ENCODE measurements at places on chromosomes 3 and 15.

DNA sequence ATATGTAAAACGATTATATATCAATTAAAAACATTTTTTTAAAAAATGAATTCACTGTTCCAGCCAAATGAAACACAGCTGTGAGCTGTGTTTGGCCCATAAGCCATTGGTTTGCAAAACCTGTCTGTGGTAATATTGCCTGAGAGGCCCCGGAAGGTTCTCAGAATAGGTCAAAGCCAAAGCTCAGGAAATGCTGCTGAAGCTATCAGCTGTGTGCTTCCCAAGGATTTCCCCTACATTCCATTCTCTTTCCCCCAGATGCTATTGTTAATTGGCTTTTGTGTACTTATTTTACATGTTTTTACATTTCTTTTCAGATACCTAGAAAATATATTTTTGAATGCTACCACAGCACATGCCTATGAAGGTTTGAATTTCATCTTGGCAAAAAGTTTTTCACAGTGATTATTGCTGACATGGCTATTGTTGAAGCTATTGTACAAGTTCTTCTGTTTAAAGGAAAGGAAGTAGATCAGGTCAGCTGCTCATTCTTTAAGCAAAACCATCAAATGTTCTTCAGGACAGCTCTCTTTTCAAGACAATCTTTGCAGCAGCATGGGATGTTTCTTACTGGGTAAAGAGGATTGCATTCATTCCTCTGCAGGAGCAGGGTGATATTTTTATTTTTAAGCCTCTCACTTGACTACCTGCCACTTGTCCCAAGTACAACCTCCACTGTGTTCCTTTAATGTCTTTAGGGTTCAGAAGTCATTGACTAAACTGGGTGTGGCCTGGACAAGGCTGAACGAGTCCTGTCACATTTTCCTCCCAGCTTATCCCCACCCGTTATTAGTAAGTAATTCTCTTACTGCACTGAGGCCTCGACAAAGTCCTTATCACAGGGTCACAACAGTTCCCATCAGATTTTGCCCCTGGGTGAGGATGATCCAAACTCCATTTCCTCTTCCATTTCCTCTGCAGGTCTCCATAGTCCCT, 26.3 kb upstream of the BNC1 start:
- DNase-seq: no peak

- peak; percentile 66 for DNase-seq
Measured at GRCh38 chr3:187669675-187670504, at the start of gene SST. TSS of gene SST (minus strand) at chr3:187670394. CDS start at chr3:187670291, 103 bp downstream.

DNA sequence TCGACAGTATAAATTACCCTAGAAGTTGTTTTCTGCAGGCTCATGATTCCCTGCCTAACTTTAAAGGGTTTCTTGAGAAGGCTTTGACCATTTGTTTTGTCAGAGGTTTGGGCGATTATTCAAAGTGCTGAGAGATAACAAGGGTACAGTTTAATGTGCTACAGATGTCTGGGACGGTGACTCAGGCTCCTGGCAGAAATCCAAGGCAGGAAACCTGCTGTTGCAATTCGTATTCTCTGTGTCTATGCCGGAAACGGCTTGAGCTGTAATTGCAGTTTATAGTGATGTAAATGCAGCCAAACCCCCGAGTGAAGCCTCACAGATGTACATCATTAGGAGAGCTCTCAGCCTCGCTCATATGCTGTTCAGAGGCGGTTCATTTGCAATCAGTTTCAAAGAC, 65.6 kb downstream of the SYNPR start:
- peak; percentile 77 for DNase-seq

DNA sequence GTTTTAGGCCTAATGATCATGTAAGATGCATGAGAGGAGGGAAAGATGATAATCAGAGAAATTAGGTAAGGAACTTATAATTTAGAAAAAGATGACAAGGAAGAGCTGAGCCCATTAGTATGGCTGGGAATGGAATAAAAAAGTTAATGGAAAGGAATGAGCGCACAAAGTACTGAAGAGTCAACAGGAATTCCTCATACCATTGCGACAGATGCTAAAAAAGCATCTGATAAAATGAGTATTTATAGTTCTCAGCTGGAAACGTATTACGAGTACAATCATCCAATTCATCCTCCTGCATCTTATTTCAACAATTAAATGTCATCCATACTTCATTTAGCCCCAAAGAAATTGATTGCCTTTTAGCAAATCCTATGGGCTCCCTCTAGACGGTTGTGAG, 58.9 kb downstream of the TMCC1 start:
- DNase-seq: no peak

DNA sequence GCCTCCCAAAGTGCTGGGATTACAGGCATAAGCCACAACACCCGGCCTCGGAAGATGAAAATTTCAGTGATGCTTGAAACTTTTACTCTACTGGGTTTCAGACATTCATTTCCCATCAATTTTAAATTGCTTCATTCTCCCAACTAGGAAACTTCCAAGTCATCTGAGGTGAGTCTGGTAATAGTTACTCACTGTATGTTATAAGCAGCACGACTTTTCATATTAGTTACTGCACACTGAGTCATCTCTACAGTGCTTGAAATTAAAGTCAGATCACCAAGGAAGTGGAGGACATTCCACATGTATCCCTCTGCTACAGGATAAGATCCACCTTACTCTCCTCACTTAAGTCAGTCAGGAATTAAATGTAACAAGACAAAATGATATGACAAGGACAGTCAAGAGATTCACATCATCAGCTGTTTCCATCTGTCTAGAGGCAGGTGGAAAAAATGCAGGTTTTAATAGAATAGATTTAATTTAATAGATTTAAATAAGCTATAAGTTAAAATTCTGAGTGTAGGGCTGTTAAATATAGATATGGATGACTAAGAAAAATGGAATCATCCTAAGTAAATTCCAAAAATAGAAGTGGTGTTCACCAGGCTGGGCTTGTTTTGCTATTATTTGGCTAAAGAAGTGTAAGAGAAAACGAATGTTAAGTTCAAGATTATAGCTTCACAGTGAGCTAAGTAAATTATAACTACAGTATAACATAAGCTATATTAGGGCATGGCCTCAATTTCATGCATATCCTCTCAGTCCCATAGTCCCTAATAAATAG, 104.4 kb downstream of the TMCO5A start:
- DNase-seq: peak; percentile 73

DNA sequence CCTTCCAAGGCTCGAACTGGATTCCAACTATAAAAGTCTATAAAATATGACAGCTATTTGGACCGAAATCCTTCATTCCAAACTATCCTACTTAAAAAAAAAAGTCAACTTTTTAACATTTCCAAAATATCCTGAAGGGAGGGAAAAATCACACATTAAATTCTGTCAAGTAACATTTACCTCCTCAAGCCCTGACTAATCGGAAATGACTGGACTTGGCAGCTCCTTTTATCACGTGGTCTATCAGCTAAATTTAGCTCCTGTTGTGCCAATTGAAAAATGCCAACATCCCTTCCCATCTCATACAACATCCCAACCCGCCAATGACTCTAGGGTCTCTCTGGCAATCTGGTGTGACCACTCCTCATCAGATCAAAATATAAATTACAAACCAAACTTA, 297.9 kb downstream of the FHIT start:
- DNase-seq: no peak

DNA sequence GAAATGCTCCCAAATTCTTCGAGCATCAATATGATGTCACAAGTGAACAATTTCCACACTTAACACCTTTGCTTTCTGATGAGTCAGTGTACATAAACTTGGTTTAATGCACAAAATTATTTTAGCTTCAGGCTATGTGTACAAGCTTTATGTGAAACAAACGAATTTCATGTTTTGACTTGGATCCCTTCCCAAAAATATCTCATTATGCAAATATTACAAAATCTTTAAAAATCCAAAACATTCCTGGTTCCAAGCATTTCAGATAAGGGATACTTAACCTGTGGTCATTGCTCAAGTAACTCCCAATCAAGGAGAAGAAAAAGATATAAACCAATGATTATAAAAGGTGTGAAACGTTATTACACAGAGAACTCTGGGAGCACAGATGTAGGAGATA, 25.2 kb downstream of the RAB5A start:
- DNase-seq: no peak

GRCh38 chr3:31196881-31197364, 302.5 kb upstream of the GADL1 start:
- no peak for DNase-seq

DNA sequence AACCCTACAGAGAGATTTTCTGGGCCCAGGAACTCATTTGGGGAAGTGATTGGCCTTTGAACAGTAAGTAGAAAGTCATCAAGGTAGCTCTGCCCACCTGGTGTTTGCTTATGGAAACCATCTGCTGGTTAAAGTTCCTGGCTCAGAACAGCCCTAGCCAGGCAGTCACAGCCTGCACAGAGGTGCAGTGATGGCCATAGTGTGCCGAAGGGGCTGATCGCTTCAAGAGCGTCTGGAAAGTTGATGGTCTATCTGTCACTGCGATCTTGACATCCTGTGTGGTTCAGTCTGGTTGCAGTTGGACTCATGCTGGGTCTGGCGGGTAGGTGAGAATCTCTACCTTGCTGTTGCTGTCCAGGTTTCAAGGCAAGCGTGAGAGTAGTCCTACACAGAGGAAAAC, 151.6 kb downstream of the SLCO3A1 start:
- DNase-seq: no peak

DNA sequence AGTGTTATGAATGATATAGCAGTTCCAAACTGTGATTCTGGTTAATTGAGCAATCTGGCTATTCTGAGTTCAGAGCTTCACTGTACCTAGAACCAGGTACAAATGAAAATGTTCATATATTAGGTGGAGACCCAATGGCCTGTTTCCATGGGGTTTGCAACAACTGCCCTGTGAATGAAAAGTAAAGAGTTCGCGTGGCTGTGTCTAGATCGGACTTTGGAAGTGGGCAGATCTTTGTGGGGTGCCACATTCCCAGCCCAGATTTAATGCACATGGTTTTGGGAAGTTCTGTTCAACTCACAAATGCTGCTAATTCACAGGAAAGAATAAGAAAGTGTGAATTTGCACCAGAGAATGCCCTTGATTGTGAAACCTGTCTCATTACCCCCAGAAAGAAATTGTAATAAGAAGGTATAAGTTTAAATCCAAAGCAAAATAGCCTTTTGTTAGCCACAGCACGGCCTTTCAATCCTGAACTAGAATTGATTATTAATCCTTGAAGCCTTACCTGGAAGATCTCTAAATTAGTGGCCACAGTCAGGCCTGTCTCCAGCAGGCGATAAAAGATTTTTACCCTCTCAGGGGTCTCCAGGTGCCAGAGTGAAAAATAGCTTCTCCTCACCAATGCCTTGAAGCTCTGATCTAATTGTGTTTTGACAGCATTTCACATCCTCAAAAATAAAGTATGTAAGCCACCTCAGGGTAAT, 22.6 kb downstream of the WHAMM start:
- no peak for DNase-seq

GRCh38 chr3:121759541-121760202, 10.1 kb upstream of the GOLGB1 start:
- DNase-seq: no peak

- peak; percentile 46 for DNase-seq
Measured at GRCh38 chr15:83559310-83559966, 94.5 kb upstream of the ADAMTSL3 start.

DNA sequence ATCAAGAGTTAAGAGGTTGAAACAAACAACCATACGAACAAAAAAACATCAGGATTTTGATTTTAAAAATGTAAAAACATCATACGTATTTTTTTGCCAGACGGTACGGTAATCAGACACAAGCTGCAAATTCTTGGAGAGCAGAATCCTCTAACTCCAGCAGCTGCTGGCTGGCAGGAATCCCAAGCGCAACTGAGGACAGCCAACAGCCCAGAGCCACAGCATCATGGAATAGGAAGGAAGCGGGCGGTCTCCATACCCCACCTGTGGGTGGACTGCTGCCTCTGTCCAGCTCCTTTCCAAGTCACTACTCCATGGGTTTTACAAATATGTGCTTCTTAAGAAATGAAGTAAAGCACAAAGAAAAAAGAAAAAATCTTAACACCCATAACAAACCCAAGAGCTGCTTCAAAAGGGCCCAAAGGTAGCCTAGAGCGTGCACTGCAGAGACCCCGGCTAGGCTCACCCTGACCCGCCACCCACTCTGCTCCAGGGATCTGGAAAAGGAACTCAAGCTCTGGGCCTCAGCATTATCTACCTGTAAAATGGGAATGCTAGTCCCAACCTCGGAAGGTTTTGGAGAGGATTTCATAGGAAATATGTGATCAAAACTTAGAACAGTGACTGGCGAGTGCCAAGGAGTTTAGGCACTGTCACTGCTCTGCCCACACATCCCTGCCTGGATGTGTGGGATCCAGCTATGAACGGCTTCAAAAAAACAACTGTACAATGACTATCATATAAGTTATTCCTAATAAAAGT, 33.4 kb downstream of the ZXDC start:
- DNase-seq: no peak

DNA sequence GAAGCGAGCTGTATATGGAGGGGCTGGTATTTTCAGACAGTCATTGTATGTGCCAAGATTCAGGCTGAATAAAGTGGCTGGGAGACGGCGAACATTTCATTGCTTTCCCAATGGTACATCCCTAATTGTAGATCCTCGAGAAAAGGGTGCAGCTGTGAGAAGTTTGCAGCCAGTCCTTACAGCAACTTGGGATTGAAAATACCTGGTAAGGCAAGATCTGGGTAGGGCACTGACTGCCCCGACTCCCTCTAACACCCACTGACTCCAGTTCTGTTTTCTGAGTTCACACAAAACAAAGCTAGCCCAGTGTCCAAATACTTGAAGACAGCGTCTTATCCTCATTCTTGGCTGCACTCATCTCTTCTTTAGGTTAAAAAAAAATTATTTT, 63.7 kb downstream of the EDEM1 start:
- no peak for DNase-seq

DNA sequence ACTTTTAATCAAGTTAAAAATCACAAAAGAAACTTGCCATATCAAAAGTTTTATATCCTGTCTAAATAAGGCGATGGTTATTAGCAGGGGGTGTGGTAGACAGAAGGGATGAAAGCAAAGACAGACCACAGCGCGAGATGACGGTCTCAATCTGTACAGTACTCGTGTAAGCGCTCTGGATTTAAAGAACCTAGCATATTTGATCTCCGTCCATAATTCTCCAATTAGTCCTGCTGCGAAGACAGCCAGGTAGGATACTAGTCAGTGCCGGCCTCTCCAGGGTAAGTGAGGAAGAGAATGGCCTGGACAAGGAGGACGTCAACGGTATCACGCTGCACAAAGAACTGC, 701 bp downstream of the SGO1 start:
- DNase-seq: no peak
